ENCODE measurements at places on chromosomes 6 and 20.

GRCh38 chr6:36131511-36132245, 1.4 kb downstream of the MAPK13 start:
- no peak for DNase-seq

- no peak for DNase-seq
Observed at GRCh38 chr6:135475292-135475886, 22.2 kb downstream of the AHI1 start.

DNA sequence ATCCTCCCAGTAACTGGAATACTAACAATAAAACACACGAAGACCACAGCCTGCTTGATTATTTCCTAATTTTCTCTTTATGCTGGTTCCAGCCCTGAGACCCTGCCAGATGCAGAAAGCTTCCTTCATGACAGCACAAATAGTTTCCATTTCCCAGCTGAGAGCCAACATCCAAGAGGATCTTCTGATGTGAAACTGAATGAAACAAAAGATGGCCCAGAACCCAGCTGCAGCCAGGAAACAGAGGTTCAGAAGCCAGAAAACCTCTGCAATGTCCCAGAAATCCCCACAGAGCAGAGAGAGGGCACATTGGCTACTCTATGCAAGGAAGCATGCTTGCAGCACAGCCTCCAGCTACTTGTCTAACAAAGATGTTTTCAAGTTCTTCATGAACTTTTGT, 61.8 kb upstream of the PLEKHG1 start:
- DNase-seq = no peak

GRCh38 chr20:25160467-25160866, 35.0 kb upstream of the ENTPD6 start:
- no peak for DNase-seq

GRCh38 chr6:54717849-54718455, 128.6 kb upstream of the FAM83B start:
- no peak for DNase-seq

GRCh38 chr20:34300809-34301586, 2.2 kb downstream of the AHCY start:
- no peak for DNase-seq

DNA sequence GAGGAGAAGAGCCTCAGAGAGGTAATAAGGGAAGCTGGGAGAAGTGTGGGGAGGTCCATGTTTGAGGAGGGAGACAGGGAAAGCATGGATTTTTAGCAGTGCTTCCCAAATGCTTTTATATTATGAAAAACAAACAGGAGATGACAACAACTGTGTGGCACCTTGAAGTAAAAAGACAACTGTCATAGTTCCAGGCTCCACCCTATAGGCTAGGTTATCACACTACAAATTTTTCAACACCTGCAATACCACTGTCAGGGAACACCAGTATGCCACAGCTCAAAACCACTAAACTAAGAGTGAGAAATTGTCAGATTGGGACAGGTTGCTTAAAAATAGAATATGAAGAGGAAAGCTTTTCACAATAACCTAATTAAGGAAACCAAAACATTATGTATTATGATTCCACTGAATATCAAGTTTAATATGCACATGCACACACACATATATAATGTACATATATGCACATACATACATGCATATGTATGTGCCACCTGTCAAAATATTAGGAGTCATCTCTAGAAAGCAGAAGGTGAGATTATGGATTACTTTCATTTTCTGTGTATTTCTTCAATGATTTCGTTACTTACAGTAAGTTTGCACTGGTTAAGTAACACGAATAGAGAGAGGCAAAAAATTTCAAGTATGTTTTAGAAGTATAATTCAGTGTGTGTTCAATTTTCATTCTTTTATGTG, 261.2 kb downstream of the PTPRK start:
- DNase-seq = no peak

- DNase-seq = no peak
Observed at GRCh38 chr20:3313683-3314065, 74.7 kb upstream of the SLC4A11 start.

All from RWPE2 (cell line).